Effector memory CD8-positive, alpha-beta T cell (primary cell): ENCODE measurements at places on chromosomes 2 and 18.

DNA sequence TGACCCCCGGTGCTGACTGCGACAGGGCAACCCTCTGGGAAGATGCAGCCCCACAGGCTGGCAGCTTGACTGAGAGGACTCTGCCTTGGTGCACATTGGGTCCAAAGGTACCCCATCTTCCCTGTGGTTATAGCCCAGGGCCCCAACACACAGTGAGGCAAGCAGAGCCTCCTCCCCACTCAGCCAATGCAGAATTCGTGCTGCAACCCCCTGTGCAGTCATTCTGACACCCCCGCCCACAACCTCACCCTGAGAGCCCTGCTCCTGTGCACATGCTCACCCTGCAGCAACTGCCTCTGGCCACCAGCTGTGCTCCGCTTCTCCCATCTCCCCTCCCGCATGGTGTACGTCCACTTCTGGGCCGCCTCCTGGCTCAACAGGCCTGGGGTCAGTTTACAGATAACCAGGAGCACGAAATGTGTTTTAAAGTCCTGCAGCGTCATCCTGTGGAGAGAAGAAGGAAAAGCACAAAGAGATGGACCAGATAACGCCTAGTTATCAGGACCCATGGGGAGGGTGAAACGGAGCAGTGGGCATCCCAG, 24.4 kb downstream of the CAPN14 start:
- no peak for DNase-seq

DNA sequence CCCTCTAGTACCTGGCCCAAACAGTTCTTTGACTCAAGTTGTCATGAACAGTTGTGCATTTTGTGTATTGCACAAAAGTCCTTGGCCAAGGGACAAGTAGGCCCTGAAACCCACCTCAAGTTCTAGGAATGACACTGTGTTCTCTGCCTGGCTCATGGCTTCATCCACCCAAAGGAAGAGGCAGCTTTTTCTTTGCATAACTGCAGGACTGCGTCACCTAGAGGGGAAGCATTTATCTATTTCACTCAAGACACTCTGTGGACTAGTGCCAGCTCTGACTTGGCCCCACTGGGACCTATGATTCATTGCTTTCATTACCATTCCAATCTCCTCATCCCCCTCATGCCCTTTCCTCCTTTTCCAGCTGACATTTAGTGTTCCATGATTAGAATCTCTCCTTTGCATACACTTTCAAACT, 119.3 kb upstream of the SIX2 start:
- no peak for DNase-seq

DNA sequence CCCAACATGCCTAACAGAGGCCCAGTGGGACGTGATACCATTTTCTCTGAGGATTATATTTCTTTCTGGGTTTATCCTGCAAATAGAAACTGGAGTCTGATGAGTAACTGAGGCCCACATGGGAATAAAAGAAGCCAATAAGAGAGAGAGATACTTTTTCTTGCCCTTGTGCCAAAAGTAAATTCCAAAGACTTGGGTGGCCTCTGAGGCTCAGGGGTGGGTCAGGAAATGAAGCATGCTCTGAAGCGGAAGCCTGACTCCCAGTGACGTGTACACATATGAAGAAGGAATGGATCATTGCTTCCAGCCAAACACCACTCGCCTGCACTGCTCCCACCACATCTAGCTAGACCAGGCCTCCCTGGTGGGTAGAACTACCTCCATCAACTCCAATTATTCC, 273.6 kb upstream of the NCKAP5 start:
- DNase-seq = no peak

- DNase-seq = no peak
These were observed 56.8 kb upstream of the SIX3 start for GRCh38 chr2:44884677-44885076.

GRCh38 chr2:191666226-191666625, 11.7 kb upstream of the NABP1 start:
- no peak for DNase-seq

DNA sequence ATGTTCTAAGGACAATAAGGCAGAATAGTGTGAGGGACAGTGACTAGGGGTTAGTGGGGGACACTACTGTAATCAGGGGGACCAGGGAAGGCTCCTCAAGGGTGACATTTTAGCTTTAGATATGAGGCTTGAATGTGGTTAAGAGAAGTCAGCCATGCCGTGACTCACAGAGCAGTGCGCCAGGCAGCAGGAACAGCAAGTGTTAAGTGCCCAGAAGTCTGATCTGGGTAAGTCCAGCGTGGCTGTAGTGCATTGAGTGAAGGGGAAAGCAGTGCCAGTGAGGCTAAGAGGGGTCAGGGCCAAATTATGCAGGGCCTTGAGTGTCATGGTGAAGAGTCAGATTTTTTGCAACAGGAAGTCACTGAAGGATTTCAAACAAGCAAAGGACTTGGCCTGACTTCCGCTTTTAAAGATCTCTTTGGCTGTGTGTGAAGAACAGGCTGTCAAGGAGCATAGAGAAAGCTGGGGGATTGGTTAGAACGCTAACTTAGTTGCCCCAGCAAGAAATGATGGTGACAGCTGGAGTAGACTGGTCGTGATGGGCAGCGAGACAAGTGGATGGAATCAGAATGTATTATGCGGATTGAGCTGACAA, 151.5 kb downstream of the MSH2 start:
- DNase-seq = no peak

DNA sequence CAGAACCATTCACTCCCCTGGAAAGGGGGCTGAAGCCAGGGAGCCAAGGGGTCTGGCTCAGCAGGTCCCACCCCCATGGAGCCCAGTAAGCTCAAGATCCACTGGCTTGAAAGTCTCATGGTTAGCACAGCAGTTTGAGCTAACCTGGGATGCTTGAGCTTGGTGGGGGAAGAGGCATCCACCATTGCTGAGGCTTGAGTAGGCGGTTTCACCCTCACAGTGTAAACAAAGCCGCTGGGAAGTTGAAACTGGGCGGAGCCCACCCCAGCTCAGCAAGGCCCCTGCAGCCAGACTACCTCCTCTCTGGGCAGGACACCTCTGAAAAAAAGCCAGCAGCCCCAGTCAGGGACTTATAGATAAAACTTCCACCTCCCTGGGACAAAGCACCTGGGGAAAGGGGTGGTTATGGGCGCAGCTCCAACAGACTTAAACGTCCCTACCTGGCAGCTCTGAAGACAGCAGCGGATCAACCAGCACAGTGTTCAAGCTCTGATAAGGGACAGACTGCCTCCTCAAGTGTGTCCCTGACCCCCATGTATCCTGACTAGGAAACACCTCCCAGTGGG, 14.7 kb upstream of the TTC32 start:
- no peak for DNase-seq

DNA sequence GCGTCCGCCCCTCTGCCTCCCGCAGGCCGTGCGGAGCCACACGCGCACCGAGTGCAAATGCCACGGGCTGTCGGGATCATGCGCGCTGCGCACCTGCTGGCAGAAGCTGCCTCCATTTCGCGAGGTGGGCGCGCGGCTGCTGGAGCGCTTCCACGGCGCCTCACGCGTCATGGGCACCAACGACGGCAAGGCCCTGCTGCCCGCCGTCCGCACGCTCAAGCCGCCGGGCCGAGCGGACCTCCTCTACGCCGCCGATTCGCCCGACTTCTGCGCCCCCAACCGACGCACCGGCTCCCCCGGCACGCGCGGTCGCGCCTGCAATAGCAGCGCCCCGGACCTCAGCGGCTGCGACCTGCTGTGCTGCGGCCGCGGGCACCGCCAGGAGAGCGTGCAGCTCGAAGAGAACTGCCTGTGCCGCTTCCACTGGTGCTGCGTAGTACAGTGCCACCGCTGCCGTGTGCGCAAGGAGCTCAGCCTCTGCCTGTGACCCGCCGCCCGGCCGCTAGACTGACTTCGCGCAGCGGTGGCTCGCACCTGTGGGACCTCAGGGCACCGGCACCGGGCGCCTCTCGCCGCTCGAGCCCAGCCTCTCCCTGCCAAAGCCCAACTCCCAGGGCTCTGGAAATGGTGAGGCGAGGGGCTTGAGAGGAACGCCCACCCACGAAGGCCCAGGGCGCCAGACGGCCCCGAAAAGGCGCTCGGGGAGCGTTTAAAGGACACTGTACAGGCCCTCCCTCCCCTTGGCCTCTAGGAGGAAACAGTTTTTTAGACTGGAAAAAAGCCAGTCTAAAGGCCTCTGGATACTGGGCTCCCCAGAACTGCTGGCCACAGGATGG, 7.1 kb upstream of the WNT10A start:
- no peak for DNase-seq

GRCh38 chr2:199903111-199903510, 8.0 kb upstream of the C2orf69 start:
- no peak for DNase-seq

- no peak for DNase-seq
These were observed 135.1 kb upstream of the TPO start for GRCh38 chr2:1278125-1278524.

DNA sequence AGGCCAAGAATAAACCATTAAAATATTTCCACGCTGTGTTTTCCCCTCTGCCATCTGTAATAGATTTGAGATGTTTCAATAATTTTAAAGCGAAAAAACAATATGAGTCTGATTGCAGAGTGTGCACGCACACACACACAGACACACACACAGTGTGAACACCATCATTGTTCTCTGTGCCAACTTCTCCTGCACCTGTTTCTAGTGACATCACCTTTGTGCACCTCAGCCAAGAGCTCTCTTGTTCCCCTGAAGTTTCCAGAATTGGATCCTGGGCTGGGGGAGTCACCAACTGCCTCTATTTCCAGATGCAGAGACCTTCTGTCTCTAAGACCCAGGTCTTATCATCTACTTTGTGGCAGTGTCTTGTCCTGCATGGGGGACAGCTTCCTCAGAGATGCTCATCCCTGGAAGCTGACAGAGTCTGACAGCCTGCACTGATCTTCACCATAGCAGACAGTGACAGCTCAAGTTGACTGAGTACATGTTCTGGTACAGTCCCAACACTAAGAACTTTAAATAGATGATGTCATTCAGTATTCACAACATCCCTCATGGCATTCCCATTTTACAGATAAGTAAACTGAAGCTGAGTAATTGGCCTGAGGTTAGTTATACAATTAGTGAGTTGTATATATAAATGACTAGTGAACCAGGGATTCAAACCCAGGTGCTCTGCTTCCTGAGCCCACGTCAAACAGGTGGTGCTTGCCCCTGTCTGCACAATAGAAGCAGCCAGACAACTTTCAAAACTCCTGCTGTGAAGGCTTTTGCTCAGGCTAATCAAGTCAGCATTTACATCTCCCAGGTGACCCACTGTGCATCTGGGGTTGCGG, 39.4 kb downstream of the ACOXL start:
- DNase-seq = no peak

- DNase-seq = no peak
These were observed 93.5 kb upstream of the NEDD4L start for GRCh38 chr18:57950542-57950941.

DNA sequence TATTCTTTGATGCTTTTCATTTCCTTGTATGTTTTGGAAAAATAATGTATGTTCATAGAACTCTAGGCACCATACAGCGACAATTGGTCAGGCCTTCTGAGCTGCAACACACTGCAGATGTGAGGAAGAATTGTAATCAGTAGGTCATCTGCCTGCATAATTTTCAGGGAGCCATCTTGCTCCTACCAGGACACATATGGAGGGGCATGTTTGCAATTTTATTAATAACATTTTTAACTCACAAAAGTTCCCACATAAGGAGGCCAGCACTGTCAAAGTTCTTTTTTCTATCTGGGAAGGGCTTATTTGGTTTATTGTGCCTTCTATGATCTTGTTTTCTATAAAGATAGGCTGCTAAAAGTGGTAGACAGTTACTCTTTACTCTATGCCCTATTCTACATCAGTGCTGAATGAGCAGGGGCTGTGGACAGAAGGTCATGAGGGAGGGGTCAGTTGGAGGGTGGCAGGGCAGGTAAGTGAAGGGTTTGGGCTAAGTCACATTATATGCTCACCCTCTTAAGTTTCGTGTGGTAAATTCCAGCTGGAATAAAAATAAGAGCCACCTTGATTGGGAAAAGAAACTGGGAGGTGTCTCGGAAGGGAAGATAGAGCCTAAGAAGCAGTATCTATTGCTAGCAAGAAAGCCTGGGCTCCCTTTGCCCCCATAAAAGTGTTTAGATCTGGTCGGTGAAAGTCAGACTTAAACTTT, 126.3 kb downstream of the PLCL1 start:
- DNase-seq = no peak

GRCh38 chr2:41994661-41995060, 53.2 kb upstream of the PKDCC start:
- DNase-seq = no peak

DNA sequence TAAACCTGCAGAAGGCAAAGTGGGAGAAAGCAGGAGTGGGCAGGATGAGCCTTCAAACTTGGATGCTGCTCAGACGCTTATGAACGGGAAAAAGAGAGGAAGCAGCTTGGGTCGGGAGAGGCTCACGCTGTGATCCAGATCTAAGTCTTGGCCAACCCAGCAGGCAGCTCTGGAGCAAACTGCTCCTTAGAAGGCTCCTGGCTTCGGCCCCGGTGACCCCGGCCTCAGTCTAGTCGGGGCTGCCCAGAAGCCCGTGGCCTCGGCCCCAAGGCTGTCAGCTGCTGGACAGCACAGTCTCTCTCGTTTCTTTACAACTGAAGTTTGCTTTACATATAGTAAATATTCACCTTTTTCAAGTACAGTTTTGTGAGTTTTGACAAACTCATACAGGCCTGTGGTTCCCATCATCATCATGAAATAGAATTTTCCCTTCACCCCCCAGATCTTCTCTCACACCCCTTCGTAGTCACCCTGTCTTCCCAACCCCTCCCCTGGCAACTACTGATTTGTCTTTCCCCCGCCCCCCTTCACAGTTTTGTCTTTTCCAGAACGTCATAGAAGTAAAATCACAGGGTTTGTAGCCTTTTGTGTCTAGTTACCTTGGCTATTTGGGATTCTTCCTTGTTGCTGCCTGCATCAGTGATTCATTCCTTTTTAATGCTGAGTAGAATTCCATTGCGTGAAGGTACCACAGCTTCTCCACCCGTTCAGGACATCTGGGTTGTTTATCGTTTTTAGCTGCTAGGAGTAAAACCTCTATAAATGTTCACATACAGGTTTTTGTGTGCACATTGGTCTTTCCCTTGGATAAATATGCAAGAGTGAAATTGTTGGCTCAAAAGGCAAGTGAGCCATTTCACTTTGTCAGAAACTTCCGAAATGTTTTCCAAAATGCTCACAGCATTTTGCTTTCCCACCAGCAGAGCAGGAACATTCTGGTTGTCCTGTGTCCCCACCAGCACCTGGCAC, 35.1 kb downstream of the MYO7B start:
- DNase-seq = no peak

DNA sequence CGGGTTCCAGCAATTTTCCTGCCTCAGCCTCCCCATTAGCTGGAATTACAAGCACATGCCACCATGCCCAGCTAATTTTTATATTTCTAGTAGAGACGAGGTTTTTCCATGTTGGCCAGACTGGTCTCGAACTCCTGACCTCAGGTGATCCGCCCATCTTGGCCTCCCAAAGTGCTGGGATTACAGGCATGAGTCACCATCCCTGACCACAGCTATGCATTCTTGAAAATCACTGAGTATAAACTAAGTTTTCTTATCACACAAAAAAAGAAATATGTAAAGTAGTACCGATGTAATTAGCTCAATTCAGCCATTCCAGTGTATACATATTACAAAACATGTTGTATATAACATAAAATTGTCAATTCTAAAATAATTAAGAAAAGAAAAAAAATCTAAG, 232.7 kb downstream of the MBD2 start:
- DNase-seq = no peak
